H7 (cell line): ENCODE measurements at places on chromosomes 16 and 17.
A peak's percentile ranks its signal among the peaks of the same experiment; 100 is the strongest.

DNA sequence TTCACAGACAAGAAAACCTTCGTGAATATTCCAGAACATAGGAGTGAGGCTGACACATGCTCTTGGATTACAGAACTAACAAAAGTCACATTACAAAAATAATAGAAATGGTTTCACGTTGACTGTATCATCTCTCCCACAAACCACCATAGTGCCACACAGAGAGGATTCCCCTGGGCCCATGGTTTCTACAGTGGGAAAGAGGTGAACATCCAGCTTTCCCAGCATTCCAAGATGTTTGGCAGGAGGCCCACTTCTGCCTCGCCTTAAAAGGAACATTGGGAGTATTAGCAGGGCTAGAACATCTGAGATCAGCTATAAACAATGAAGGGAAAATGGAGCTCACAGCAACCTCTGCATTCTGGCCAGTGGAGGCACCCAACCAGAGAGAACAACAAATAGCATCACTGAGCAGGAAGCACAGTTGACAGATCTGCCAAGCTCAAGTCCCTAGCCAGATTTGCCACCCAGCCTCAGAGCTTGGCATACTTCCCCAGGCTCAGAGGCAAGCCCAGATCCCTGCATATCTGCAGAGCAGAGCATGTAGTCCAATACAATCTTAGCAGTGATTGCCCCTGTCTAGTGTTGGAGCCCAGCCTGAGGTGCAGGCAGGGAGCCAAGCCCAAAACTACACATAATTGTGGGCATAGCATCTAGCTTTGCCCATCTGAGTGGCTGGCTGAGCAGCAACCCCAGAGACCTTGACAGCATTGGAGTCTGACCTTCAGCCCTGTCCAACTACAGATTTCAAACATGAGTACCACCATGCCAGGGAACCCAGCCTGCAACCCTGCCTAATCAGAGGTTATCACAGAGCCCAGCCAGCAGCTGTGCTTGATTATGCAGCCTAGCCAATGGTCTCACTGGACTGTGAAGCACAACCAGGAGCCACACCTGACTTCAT lies 260.4 kb downstream of the CEP112 start:
- no peak for DNase-seq

DNA sequence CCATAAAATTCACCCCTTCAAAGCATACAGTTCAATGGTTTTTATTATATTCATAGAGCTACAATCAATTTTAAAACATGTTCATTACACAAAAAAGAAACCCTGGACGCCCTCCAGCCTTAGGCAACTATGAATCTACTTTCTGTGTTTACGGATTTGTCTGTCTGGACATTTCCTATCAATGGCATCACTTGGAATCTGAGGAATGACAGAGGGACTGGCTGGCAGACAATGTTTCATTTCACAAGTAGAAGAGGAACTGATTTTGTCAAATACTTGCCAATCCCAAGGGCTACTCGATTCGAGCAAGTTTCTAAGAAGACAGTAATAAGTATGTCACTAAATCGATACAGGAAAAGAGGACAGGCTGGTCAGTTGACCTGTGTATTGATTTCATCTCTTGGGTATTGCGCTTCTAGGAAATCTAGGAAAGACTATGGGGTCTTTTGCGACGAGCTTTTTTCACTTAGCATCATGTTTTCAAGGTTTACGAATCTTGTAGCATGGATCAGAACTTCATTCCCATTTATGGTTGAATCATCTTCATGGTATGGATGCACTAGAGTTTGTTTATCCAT lies 56.6 kb downstream of the RGS9 start:
- DNase-seq, result no peak

- DNase-seq, result peak; percentile 53
Observed at GRCh38 chr16:24504472-24505345, 34.7 kb upstream of the RBBP6 start.

GRCh38 chr16:84215531-84215930 lies 24.3 kb downstream of the KCNG4 start:
- DNase-seq, result no peak

DNA sequence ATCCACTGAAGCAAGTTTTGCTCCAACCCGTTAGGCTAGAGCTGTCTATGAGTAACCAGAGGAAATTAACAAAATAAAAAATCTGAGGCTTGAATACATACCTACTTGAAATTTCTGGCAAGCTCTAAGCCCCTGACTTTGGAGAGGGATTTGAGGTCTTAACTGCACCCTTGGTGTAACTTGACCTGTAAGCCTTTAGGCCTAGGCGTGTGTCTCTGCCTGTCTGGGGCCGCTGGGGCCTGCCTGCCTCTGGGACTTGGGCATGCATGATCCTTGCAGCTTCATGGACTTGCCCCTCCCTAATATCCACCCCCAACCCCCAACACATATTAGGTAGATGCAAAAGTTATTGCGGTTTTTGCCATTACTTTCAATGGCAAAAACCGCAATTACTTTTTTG lies 3.7 kb upstream of the CDC42EP4 start:
- DNase-seq, result no peak

- peak; percentile 87 for DNase-seq
Observed at GRCh38 chr16:15601212-15601879, 41.6 kb downstream of the MARF1 start.

- no peak for DNase-seq
Observed at GRCh38 chr17:18860161-18860972, 2.4 kb downstream of the PRPSAP2 start.

DNA sequence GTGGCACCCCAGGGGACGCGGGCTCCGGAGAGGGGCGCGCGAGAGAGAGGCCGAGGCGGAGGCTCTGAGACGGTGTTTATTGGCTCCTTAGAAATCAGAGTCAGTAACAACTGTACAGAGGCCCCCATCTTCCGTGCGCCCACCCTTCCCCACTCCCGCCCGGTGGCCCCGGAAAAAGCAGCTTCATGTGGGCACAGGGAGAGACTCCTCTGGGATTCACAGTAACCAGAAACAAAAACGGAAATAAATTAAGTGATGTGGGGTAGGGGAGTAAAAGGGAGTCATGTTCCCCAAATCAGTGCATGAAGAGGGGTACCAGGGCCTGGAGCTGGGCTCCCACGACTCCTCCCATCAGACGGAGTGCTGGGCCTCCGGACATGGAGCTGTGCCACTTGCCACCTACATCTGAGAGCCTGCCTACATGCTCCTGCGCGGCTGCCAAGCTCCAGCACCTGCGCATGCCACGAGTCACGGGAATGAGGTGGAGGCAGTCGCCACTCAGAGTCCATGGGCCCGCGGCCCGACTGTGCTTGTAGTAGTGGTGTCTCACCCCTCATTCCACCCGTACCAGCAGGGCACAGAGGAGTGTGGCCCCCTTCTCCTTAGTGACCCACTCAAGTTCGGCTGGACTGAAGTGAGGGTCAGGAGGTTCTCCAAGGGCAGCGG lies 543 bp upstream of the GPS2 start:
- no peak for DNase-seq

DNA sequence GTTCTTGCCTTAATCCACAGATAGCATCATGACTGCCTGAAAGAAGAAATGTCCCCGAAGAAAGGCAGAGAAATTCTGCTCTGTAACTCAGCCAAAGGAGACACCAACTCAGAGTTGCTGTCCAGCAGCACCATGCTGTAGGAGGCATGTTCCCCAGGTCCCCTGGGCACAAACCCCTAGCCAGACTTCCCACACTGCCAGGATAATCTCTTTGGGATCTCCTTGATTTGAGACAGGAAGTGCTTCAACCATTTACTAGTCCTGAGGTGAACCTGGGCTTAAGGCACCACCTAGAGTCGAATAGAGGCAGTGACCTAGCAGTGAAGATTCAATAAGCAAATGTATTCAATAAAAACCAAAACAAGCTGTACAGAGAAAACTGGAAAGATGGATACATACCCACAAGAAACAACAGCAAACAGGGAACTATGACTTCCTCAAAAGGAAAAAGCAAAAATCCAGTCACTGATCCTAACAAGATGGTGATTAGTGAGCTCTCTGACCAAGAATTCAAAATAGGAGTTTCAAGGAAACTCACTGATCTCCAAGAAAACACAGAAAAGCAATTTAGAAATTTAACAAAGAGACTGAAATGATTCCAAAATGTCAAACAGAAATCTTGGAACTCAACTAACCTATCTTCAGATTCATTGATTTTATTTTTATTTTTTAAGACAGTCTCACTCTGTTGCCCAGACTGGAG lies 5.7 kb downstream of the OR4D2 start:
- DNase-seq, result peak; percentile 74
